ENCODE measurements at places on chromosomes 1 and 21. TPM values are rescaled to one million over a fixed set of nuclear protein-coding genes. Genes with fewer than 3 reads are reported as not detected.

The C1QB gene
- total RNA-seq, result not detected

The CD5L gene
- total RNA-seq, result not detected

GRCh38 chr1:103211073-103211472, 102.8 kb upstream of the COL11A1 start:
- no peak for DNase-seq

DNA sequence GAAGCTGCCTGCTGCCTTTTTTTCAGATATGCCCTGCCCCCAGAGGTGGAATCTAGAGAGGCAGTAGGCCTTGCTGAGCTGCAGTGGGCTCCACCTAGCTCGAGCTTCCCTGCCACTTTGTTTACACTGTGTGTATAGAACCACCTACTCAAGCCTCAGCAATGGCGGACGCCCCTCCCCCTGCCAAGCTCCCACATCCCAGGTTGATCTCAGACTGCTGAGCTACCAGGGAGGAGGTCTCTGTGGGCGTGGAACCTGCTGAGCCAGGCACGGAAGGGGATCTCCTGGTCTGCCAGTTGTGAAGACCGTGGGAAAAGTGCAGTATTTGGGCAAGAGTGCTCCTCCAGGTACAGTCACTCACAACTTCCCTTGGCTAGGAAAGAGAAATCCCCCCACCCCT, 65.1 kb downstream of the MSH4 start:
- DNase-seq, result no peak

GRCh38 chr1:81226603-81226928, 574.2 kb upstream of the ADGRL2 start:
- DNase-seq, result no peak
